Activated T-helper 1 cell treated with anti-CD3 and anti-CD28 coated beads, Interleukin-12 subunit alpha, Interleukin-12 subunit beta, Interleukin-2, Interleukin-4 antibody, amounts not matched to agents 30 ng/mL and 10 ng/mL and 1 ng/mL, durations not matched to agents 14 hours and 24 hours and 36 hours (primary cell): ENCODE measurements at places on chromosomes 7 and 10. TPM values are rescaled to one million over a fixed set of nuclear protein-coding genes. Genes with fewer than 3 reads are reported as not detected.

DNA sequence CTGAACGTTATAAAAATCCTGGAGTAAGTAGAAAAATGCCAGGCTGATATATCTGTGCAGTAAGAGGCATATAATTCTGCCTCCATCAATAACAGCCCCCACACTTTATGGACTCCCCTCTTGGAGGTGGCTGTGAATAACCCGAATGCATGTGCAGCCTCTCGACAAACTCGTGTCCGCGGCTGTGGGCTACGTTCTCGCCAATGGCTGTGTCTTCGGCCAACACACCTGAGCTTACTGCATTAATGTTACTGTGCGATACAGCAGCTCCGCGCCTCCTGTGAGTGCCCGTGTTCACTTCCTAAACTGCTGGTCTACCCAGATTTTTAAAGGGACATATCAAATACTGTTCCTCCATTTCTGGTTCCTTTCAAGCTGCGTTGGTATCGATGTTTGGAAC lies 209.4 kb downstream of the ADARB2 start:
- DNase-seq, result no peak
- H3K4me3 ChIP-seq, result no peak overlapping the region
- H3K27ac ChIP-seq, result no peak overlapping the region

- H3K27ac ChIP-seq, result no peak overlapping the region
- H3K36me3 ChIP-seq, result no peaks in the 10 kb centered on the region
- H3K27me3 ChIP-seq, result no peaks in the 10 kb centered on the region
- no peak overlapping the region for H3K4me3 ChIP-seq
Observed at GRCh38 chr10:63976538-63976937, 455.3 kb downstream of the REEP3 start.

DNA sequence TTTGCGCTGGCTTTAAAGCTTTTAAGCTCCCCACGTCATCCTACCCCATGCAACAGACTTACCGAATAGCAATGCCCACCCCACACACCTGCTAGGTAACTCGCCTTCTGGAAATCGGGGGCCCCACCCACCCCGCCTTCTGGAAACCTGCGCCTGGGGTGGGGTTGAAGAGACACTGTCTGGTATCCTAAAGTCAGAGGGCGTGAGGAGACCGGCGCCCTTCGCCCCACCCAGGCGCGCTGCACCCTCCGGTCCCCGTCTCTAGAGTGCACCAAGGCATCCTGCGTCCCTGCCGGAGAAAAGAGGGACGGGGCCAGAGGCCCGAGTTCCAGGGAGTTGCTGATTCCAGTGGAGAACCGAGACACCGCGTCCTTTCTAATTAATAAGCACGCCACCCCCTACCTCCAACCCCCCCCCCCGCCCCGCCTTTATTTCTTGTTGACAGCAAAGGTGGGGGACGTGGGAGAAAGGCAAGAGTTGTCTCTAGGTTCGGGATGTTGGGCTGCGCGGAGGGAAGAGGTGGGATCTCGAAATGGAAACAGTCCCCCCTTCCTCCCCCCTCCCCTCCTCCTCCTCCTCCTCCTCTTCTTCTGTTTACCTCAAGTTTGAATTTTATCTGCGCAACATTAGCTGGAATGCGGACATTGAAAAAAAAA lies 220.9 kb upstream of the MKLN1 start:
- peak overlapping the region; percentile 99 for H3K4me3 ChIP-seq
- DNase-seq, result peak; percentile 45
- H3K27ac ChIP-seq, result peak overlapping the region; percentile 100
- peaks cover 65% of the 10 kb centered on the region for H3K4me1 ChIP-seq

- no peaks in the 10 kb centered on the region for H3K27me3 ChIP-seq
- DNase-seq, result no peak
- H3K4me1 ChIP-seq, result no peaks in the 10 kb centered on the region
- no peak overlapping the region for H3K27ac ChIP-seq
- H3K4me3 ChIP-seq, result no peak overlapping the region
- H3K36me3 ChIP-seq, result no peaks in the 10 kb centered on the region
Observed at GRCh38 chr7:42461537-42461936, 224.5 kb upstream of the GLI3 start.

GRCh38 chr10:45253183-45253914 lies 62.1 kb downstream of the OR13A1 start:
- H3K4me3 ChIP-seq, result no peak overlapping the region
- no peaks in the 10 kb centered on the region for H3K36me3 ChIP-seq
- H3K27ac ChIP-seq, result no peak overlapping the region
- peaks cover 13% of the 10 kb centered on the region for H3K27me3 ChIP-seq
- DNase-seq, result no peak
- peaks cover 33% of the 10 kb centered on the region for H3K4me1 ChIP-seq

MRC1 gene
- not detected in 2 replicates for total RNA-seq

SKAP2 gene
- 3.2 and 3.3 TPM in 2 replicates for total RNA-seq

DNA sequence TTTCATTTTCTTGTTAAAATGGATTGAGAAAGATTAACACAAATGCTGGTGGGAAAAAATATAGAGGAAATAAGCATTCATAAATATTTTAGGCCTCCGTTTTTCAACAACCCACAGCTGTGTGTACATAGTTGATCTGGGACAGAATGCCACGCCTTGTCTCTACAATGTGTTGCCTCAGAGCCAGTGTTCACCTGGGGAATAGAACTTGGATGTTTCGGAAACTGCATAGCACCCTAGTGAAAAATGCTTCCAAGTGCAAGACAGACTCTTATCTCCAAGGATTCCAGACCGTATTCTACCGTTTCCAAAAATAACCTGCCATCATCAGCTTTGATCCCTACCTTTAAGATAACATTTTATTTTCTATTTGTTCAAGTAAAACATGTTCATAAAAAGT lies 260.9 kb downstream of the SDK1 start:
- no peak for DNase-seq
- peaks cover 7% of the 10 kb centered on the region for H3K27me3 ChIP-seq

DNA sequence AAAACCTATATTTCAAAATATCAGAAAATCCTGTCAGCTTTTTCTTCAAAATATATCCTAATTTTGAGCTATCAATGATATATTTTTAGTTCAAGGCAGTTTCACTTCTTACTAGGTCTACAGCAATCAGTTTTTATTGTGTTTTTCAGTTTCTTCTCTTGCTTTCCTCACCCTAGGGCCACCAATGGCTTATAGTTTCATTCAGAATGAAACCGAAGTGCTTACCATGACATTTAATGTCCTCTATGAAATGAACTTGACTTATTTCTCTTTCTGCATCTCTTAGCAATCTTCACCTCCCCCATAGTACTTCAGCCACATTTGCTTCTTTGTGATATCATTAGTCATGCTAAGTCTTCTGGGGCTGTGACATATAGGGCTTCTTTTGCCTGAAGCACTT lies 100.3 kb downstream of the ARL5B start:
- no peaks in the 10 kb centered on the region for H3K4me1 ChIP-seq
- H3K4me3 ChIP-seq, result no peak overlapping the region
- peaks cover 2% of the 10 kb centered on the region for H3K27me3 ChIP-seq
- no peaks in the 10 kb centered on the region for H3K36me3 ChIP-seq
- DNase-seq, result no peak

- no peak overlapping the region for H3K4me3 ChIP-seq
- H3K27ac ChIP-seq, result no peak overlapping the region
- DNase-seq, result no peak
- H3K4me1 ChIP-seq, result no peaks in the 10 kb centered on the region
Observed at GRCh38 chr10:108252771-108253170, 1088.3 kb upstream of the SORCS1 start.

PRRT4 gene
- 0.10 and 0.21 TPM in 2 replicates for total RNA-seq

SLC26A5 gene
- not detected in 2 replicates for total RNA-seq

DNA sequence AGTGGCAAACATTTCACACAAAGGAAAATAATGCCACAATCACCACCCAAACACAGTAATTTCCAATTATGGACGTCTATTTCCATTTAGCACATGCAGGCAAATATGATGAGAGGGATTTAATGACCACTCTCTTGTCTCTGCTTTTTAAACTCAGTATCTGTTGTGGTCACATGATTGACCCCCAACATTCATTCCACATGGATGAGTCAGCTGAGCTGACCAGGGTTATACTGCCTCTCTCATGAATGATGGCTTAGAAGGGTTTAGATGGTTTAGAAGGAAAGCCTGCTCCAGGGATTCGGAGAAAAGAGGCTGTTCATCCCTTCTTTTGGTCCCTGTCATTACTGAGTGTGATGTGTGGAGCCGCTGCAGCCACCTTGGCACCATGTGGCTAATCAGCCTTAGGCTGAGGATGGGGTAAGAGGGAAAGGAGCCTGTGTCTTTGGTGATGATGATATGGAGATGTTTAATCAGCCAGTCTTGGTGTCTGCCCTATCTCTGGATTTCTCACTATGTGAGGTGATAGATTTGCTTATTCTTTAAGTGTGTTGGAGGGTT lies 38.2 kb upstream of the JAKMIP3 start:
- peaks cover 47% of the 10 kb centered on the region for H3K27me3 ChIP-seq
- H3K4me1 ChIP-seq, result peaks cover 6% of the 10 kb centered on the region
- H3K4me3 ChIP-seq, result no peak overlapping the region
- H3K27ac ChIP-seq, result no peak overlapping the region
- H3K36me3 ChIP-seq, result no peaks in the 10 kb centered on the region
- no peak for DNase-seq

GRCh38 chr7:38905056-38905759 lies 3.8 kb downstream of the VPS41 start:
- H3K27ac ChIP-seq, result no peak overlapping the region
- H3K36me3 ChIP-seq, result no peaks in the 10 kb centered on the region
- H3K4me3 ChIP-seq, result no peak overlapping the region
- no peak for DNase-seq
- H3K27me3 ChIP-seq, result no peaks in the 10 kb centered on the region
- H3K4me1 ChIP-seq, result peaks cover 46% of the 10 kb centered on the region

CALHM3 gene
- not detected in 2 replicates for total RNA-seq

GRCh38 chr10:46555713-46556514 lies 544 bp downstream of the GPRIN2 start:
- H3K36me3 ChIP-seq, result no peaks in the 10 kb centered on the region
- no peak overlapping the region for H3K4me3 ChIP-seq
- no peaks in the 10 kb centered on the region for H3K4me1 ChIP-seq
- H3K27me3 ChIP-seq, result peaks cover 6% of the 10 kb centered on the region
- no peak overlapping the region for H3K27ac ChIP-seq

AKR1C3 gene
- total RNA-seq, result 0.26 TPM in 1 of 2 replicates, not detected in the other

GRM8 gene
- total RNA-seq, result not detected in 2 replicates
